ENCODE measurements at places on chromosomes 1 and 21.

- no peak for DNase-seq
These were observed 32.2 kb downstream of the MIS18A start for GRCh38 chr21:32246571-32247140.

- DNase-seq: no peak
These were observed 4.5 kb upstream of the EDEM3 start for GRCh38 chr1:184759112-184759511.

- DNase-seq: no peak
These were observed 195.2 kb downstream of the TOMM20 start for GRCh38 chr1:234933475-234933874.

- no peak for DNase-seq
These were observed 127.8 kb upstream of the NGF start for GRCh38 chr1:115465802-115466363.

DNA sequence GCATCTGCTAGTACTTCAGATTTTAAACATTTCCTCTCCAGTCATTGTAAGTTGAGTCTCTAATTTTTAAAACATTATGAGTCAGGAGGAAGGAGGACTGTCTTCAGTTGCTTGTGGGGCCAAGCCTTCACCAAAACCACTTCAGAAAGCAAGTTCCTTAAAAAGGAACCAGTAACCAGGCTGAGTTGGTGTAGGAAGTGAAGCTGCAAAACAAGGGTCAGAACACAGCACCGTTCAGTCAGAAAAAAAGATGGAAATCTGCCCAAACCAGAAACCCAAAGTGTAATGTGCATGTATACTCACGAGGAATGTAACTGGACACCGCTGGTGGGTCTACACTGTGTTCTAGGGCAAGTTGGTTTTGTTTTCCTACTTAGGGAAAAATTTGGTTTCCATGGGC, 402.1 kb downstream of the SETD4 start:
- no peak for DNase-seq

DNA sequence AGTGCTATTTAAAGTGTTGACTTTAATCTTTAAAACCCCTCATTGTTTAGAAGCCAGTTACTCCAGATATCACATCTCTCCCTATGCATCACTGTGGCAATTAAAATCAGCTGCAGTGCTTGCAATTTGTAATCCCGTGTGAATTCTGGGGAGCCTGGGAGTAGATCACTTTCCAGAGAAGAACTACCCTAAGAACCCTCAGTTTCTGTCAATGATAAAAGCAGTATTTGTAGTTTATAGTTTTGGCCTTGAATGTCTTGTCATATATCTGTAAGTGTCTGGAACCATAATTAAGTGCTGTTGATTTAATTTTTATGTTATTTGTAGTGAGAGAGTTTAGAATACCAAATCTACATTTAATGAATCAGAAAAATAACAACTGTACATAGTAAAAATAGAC, 5.5 kb upstream of the SPAG17 start:
- no peak for DNase-seq

DNA sequence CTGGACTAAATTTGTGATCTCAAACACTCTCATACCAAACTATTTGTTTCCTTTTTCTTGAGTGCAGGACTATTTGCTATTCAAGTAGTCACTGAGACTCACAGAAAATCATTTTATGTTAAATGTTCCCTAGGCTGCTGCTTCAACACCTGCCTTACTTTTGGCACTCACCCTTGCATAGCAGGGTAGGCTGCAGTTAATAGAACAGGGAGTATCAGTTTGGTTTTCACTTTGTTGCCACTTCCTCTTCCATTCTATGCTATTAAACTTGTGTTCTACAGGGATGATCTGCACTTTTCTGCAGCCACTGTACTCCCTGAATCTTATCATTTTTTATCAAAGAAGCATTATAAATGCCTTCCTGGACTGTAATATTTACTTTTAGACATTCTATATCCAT, 148.7 kb upstream of the PRMT6 start:
- no peak for DNase-seq

DNA sequence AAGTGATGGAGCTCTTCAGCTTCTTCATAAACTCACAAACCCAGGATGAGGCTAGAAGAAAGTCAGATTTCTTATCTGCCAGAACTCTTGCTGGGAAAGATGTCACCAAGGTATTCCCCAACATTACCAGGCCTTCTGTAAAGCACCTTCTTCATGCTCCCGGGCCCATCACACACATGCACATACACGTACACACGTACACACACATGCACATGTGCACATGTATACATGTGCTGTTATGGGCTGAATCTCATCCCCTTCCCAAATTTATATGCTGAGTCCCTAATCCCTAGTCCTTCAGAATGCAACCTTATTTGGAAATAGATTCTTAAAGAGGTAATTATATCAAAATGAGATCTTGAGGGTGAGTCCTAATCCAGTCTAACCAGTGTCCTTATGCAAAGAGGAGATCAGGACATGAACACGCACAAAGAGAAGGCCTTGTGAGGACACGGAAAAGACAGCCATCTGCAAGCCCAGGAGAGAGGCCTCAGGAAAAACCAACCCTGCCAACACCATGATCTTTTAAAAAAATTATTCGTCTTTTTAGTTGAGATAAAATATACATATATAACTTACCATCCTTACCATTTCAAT, 76.4 kb upstream of the LYST start:
- no peak for DNase-seq

DNA sequence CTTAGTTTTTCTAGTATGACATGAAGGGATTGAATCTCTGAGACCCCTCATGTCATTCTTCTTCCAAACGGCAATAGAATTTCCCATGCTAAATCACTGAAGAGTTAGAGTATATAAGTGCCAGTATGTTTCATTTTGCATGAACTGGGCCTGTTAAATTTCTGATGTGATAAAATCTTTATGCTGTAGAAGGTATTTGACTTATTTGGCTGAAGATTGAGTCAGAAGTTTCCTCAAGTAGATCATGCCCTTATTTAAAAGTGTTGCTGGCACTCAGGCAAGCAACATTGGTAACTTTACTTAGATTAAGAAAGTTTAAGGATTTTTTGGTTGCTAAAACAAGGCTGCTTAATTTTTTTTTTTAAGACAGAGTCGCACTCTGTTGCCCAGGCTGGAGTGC, 13.3 kb downstream of the ATF6 start:
- DNase-seq: no peak

GRCh38 chr1:184532199-184532598, 145.4 kb downstream of the C1orf21 start:
- no peak for DNase-seq

- no peak for DNase-seq
These were observed 19.2 kb upstream of the PIGK start for GRCh38 chr1:77238462-77238861.
